SHP77 (cell line): ENCODE measurements at places on chromosomes 4 and X.

GRCh38 chr4:646460-646859, 21.1 kb downstream of the PDE6B start:
- DNase-seq: no peak

DNA sequence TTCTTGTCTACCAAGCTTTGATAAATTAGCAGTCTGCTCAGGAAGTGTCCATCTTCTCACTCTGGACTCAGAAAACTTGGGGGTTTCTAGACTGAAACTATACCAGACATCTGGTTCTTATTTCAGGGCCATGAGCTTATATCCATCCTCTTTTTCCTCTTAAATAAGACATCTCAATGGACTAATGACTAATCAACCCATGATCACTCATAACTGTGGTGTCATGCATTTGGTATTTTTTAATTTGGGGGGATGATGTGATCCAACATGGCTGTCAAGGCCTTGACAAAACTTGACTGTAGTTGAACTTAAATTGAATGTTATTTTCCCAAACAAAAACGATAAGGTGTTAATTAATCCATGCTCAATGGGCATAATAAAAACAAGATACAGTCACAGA, 87.8 kb downstream of the GPRASP3 start:
- DNase-seq: no peak

DNA sequence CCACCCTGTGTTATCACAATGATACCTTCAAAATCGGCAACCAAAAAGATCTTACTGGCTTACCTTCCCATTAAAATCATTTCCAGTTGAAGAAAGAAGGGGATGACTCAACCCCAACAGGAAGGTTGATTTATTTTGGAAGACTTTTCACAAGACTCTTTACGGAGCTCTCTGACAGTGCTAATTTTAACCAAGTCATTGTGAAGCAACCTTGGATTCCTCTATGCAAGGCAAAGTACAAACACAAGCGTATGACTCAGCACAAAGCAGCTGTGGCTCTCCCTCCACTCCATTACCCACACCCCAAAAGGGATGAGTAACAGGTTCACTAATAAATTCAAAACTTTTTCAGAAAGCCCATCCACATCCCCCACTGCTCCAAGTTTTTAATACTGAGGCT, 213.8 kb upstream of the FGF13 start:
- no peak for DNase-seq

DNA sequence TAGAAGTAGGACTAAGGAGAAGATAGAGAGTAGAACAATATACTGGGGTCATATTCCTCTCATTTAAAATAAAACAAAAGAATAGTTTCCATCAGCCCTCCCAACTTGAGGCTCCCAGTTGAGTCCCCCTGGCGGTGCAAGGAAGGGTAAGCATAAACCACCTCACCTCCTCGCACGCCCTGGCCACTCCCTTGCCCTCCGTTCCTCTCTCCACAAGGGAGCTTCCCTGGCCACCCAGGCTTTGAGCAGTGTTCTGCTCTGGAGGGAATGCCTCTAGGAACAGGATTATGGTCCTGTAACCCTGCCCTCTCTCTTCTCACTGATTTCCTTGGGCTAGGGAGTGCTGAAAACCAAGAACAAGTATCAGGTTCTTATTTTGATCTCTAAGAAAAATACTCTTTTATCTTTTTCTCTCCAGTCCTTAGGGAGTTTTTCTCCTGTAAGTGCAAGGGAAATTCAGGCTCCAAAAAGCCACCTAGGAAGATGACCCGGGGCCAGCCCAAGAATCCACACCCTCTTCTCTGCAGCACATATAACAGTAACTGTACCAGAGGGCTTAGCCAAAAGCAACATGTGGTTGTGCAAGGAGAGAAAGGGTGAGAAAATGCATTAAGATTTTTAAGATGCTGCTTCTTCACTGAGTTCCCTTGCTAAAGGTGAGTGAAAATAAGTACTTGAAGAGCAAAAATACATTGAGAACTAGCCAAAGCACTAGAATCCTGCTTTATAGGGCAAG, 69.9 kb downstream of the USP38 start:
- no peak for DNase-seq

DNA sequence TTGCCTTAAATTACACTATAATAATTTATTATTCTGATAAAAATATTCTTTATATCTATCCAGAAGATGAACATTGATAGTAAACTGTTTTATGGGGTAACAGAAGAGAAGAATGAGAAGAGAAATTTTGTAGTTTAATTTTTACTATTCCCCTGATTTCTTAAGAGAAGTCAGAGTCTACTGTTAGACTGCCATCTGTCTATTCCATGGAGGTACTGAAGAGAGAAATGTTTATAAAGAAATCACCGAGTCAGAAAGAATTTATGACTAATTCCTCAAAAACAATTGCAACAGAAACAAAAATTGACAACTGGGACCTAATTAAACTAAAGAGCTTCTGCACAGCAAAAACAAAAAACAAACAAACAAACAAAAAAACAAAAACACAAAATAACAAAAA, 149.9 kb downstream of the FGF16 start:
- DNase-seq: no peak
